ENCODE measurements at places on chromosomes 1 and 21.

GRCh38 chr21:20591284-20591683, 406.9 kb upstream of the NCAM2 start:
- DNase-seq = no peak

- DNase-seq = no peak
Measured at GRCh38 chr1:111480674-111481073, 6.9 kb downstream of the C1orf162 start.

- no peak for DNase-seq
Measured at GRCh38 chr1:175968486-175969172, 225.2 kb upstream of the TNR start.

DNA sequence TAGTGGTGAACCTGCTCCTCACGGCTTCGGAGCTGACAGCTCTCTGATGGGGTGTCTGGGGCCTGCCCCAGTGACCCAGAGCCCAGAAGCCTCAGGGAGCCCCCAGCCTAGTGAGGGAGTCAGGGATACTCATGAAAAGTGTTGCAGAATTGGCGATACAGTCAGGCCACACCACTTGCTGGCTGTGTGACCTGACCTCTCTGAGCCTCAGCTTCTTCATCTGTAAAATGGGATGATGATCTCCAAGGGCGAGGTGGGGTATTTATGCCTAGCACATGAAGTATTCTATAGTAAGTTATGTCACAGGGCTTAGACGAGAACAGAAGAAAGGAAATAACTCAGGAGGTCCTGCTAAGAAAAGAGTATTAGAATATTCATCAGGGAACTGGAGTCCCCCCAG, 1.6 kb downstream of the TMEM51 start:
- DNase-seq = no peak

GRCh38 chr1:154629061-154629674, 21.2 kb upstream of the ADAR start:
- DNase-seq = no peak

GRCh38 chr21:15826147-15826780, 96.5 kb downstream of the USP25 start:
- no peak for DNase-seq

DNA sequence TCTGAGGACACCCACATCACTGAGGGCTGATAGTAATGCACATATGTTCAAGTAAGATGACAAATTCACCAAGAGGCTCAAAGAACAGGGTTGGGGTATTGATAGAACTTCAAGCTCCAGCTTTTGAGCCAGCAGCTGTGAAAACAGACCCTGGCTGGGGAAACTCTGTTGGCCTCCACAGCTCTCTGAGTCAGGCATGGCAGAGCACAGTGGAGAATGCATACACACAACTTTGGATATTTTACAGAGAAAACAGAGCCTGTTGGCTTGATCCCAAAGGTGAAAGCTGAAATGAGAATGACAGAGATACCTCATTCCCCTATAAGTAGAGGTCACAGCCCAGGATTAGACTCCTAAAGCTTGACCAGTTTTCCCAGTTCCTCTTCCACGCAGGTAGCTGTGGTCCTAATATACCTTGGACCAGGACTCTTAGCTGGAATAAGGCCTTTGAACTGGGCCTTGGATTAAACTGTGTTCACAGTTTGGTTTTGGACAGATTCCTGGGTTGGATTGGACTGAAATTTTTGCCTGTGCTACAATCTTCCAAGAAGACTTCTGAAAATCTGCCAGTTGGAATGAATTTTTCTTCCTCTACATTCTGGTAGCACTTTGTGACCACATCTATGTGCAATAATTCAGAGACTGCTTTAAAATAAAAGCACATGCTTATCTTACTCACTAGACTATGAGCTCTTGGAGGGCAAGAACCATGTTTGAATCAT, 101.6 kb upstream of the HMGB4 start:
- DNase-seq = no peak

- no peak for DNase-seq
Measured at GRCh38 chr1:105886309-105886708, 1170.2 kb upstream of the PRMT6 start.

DNA sequence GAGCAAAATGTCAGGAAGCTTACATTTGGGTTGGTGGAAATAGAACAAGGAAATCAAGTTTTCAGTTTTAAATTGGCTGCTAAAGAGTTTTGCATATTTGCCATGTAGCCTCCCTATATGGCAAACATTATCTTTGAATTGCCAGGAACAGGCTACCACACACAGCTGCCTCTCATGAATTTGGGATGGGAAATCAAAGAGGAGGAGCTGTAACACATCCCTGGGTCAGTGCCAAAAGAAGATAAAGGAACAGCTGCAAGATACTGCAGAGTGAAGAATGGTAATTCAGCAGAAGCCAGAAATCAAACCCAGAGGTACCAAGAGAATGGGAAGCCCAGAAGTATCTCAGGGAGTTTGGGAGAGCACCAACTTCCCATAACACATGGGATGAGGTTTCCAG, 18.6 kb upstream of the RASAL2 start:
- DNase-seq = no peak

GRCh38 chr1:91897016-91897415, 11.1 kb upstream of the TGFBR3 start:
- DNase-seq = no peak

- DNase-seq = no peak
Measured at GRCh38 chr1:214010197-214010573, 22.4 kb downstream of the PROX1 start.

GRCh38 chr1:167200272-167200671, 20.4 kb upstream of the POU2F1 start:
- no peak for DNase-seq

DNA sequence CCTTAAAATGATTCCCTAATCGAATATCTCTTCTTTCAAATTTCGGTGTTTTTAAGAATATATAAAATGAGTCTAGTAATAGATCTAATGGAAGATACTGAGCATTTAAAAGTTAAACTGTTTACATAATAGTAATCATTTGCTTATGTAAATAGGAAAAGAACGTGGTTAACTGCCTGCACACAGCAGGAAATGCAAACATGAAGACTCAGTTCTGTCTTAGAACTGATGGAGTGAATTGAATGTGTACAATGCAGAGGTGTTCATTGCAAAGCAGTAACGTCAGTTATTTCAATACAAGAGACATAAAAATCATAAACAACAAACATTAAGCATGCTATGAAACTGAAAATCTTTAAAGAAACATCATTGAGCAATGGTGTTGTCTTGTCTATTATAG, 359.4 kb upstream of the ADAMTS5 start:
- DNase-seq = no peak

- DNase-seq = no peak
Measured at GRCh38 chr21:45225741-45226327, 61.9 kb downstream of the POFUT2 start.

DNA sequence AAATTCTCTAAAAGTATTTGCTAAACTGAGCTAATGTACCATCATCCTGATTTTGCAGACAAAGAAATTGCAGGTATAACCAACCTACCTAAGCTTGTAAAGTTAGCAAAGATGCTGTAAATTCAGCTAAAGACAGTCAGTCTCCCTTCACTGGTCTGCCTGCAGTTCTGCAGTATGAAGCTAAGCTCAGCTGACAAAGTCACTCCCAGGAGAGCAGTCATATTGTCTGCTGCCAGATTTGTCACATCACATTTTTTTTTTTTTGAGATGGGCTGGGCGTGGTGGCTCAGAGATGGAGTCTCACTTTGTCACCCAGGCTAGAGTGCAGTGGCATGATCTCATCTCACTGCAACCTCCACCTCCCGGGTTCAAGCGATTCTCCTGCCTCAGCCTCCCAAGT, 8.9 kb upstream of the CMPK1 start:
- no peak for DNase-seq

- DNase-seq = no peak
Measured at GRCh38 chr1:241308011-241308410, 49.0 kb downstream of the RGS7 start.

DNA sequence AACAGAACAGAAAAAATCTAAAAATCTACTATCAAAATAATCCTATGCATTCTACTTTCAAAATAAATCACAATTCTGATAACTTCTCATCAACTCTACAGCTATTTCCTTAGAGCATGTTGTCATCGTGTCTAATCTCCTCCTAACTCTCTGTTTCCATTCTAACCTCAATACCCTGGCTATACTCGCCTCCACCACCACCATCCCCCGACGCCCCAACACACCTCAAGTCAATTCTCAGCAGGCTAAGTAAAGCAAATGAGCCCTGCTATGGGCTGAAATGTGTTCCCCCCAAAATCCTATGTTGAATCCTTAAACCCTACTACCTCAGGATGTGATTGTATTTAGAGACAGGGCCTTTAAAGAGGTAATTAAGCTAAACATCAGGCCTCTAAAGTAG, 34.6 kb downstream of the NRDC start:
- peak; percentile 5 for DNase-seq

- DNase-seq = no peak
Measured at GRCh38 chr1:227549892-227550291, 13.5 kb upstream of the ZNF678 start.

DNA sequence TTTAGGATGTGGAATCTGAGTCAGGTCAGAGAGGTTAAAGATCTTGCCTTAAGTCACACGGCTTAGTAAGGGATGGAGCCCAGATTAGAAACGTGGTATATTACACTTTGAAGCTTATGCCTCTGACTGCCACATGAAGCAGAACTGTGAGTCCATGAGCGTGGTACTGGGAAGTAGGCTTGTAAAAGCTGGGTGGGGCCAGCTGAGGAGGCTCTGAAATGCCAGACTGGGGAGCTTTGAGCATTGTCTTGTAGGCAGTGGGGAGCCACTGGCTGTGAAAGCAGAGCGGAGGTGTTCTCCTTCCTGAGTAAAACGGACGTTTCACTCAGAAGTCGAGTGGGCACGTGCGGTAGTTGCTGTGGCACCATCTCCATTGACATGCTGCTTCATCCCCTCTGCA, 72.6 kb upstream of the USP24 start:
- no peak for DNase-seq

DNA sequence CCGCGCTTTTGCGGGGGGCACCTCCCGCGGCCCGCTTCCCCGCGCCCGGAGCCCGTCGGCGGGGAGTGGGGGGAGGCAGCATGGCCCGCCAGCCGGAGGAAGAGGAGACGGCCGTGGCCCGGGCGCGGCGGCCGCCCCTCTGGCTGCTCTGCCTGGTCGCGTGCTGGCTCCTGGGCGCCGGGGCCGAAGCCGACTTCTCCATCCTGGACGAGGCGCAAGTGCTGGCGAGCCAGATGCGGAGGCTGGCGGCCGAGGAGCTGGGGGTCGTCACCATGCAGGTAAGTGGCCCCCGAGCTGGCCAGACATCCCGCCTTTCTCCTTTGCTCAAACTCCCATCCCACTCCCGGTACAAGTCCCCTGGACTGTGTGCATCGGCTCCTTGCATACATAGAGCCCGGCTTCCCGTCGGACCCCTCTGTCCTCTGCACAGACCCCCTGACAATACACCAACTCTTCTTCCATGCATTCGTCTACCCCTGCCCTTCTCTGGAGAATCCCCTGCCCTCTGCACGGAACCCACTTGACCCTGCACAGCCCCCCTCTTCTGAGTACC, 812 bp downstream of the CACHD1 start:
- DNase-seq = no peak

DNA sequence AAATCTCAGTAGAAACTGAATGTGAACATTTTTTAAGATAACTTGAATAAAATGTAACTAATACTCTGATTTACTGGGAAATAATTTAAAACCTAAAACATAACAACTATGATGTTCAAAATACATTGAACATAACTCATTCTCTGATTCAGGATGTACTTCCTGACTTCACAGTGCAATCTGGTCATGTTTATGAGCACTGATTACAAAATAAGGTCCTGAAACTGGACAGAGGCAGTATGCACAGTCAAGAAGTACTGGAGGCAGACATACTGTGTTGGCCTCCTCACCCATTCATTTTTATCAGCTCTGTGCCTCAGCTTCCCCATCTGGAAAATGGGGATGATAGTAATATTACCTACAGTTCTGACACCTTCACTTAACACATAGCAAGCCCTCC, 651.3 kb downstream of the PTPRC start:
- DNase-seq = no peak

- DNase-seq = no peak
Measured at GRCh38 chr1:170365331-170365730, 166.6 kb upstream of the GORAB start.
